ENCODE measurements at places on chromosomes 13 and 19.

DNA sequence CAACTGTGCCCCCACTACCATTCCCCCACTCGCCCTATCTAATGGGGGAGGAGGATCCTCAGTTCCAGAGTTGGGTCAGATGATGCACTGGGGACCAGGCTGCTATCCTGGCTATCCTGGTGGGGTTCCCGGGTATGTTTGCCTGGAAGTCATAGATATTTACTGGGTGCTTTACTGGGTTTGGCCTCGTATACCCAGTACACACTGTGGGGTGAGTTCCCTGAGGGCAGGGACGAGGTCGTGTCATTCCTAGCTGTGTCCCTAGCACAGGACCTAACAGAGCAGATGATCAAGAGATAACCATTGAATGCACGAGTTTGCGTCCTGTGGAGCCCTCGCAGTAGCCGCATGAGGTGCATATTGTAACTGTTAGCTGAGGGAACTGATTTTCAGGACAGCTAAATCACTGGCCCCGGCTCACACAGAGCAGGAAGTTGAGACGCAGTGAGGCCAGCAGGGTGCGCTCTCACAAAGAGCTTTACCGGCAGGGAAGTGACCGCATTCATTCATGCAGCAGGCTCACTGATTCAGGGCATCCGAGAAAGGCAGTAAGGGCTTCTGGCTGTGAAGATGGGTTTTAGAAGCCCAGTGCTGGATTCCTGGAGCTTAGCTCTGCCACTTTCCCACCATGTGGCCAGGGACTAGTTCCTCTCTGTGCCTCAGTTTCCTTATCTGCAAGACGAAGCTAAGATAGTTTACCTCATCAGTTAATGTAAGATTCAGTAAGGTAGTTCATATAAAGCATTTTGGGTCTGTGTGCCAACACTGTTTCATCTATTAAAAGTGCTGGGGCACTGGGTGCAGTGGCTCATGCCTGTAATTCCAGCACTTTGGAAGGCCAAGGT, 6.0 kb downstream of the RUVBL2 start:
- DNase-seq: peak; percentile 62

DNA sequence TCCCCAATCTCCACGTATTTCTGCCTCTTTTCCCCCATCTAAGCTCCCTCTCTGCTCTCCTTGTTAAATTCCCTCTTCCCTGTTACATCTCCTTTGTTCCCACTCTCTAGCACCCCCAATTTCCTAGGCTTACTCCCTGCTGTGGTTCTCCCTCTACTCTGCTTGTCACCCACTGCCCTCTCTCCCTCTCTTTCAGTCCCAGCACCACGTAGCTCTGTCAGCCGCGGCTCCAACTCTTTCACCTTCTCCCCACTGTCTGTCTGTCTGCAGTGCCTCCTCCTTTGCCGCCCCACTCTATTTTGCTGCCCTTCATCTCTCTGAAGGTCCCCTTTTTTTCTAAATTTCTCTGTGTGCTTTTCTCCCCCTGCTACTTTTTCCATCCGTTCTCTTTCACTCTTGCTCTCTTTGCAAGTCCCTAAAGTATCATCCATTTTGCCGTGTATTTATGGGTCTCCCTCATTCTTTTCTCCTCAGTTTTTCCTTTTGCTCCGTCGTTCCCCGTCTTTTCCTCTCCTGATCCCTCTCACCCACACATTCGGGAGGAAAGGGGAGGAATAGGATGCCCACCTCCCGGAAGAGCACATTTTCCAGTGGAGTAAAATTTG, 937 bp downstream of the ZNF841 start:
- DNase-seq: peak; percentile 21

DNA sequence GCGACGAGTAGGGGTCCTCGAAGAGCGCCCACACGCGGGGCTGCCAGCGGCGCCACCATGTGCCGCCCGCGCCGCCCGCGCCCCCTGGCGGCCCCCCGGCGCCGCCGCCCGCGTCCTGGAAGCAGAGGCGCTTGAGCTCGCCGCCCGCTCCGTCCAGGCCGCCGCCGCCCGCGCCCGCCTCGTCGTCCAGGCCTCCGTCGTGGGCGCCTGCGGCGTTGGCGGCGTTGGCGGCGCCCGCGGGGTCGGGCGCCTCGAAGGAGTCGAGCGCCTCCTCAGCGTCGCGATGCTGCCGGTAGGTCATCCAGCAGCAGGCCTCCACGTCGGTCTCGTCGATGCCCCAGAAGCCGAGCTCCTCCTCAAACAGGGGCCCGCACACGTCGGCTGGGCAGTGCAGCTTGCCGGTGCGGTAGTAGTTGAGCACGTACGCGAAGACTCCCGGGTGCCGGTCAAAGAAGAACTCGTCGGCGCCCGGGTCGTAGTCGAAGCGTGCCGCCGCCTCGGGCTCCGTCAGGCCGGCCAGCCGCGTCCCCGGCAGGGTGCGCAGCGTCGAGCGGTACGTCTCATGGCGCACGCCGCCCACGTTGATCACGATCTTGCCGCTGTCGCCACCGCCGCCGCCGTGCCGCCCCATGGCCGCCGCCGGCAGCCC, 829 bp downstream of the KCNC3 start:
- no peak for DNase-seq

DNA sequence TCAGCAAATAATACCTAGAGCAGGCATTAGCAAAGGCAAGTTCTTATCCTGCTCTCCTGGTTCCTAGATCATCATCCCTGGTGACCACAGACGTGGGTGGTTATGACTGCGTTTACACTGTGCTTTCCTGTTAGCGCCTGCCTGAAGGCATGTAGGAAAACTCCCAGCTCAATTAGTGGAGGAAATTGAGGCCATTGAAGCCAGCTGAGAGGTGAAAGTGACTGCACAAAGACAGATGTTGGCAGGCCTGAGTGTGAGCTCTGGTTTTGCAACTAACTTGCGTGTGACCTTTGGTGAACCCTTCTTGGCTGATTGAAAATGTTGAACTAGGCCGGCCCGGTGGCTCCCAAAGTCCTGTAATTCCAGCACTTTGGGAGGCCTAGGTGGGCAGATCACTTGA, 17.5 kb upstream of the NWD1 start:
- no peak for DNase-seq

GRCh38 chr19:482186-483041, 13.9 kb upstream of the MADCAM1 start:
- no peak for DNase-seq

DNA sequence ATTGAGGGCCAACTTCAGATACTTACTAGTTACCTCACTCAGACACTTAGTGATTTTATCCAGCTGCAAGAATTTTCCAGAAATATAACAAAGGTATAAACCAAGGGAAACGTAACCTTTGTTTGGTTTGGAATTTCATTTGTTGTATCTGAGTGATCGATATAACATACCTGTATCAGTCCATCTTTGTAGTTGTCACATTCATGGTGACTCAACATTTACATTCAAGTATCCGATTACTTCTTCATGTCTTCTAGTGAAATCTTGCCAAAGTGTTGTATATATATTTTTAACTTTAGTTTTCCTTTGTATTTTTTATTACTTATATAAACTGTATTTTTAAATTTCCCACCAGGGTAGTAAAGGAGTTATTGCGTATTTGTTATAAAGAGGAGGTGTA, 16.9 kb upstream of the MYCBP2 start:
- DNase-seq: no peak

- DNase-seq: no peak
Measured at GRCh38 chr19:4303819-4304537, 420 bp upstream of the FSD1 start.

GRCh38 chr13:48660361-48661076, 6.8 kb downstream of the CYSLTR2 start:
- DNase-seq: no peak

DNA sequence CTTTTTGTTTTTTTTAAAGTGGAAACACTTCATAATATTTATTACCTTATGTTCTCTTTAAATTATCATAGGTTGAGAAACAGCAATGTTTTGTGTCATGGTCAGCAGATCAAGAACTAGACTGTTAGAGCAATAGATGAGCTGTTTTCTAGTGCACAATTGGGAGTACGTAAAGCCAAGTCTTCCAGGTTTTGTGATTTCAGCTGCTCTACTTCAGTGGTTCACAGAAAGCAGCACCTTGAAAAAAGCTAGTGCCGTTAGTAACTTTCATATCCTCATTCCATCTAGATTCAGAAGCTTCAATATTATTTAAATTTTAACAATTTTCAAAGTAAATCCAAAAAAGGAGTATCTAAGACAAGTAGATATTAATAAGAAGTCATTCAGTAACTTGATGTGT, 1.9 kb downstream of the GPR18 start:
- DNase-seq: no peak

- peak; percentile 59 for DNase-seq
Measured at GRCh38 chr19:33125929-33126388, 6.0 kb upstream of the WDR88 start.

GRCh38 chr19:38583219-38583984, 34.4 kb downstream of the MAP4K1 start:
- no peak for DNase-seq

GRCh38 chr13:87736849-87737385, 65.7 kb downstream of the SLITRK5 start:
- DNase-seq: no peak

GRCh38 chr13:107900775-107901174, 314.6 kb downstream of the LIG4 start:
- DNase-seq: no peak

DNA sequence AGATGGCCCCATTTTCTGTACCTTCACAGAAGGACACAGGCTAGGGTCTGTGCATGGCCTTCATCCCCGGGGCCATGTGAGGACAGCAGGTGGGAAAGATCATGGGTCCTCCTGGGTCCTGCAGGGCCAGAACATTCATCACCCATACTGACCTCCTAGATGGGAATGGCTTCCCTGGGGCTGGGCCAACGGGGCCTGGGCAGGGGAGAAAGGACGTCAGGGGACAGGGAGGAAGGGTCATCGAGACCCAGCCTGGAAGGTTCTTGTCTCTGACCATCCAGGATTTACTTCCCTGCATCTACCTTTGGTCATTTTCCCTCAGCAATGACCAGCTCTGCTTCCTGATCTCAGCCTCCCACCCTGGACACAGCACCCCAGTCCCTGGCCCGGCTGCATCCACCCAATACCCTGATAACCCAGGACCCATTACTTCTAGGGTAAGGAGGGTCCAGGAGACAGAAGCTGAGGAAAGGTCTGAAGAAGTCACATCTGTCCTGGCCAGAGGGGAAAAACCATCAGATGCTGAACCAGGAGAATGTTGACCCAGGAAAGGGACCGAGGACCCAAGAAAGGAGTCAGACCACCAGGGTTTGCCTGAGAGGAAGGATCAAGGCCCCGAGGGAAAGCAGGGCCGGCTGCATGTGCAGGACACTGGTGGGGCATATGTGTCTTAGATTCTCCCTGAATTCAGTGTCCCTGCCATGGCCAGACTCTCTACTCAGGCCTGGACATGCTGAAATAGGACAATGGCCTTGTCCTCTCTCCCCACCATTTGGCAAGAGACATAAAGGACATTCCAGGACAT, 7.0 kb upstream of the CEACAM7 start:
- DNase-seq: no peak

All from DND-41 (cell line).